ENCODE measurements at places on chromosomes 11 and 22.
A peak's percentile ranks its signal among the peaks of the same experiment; 100 is the strongest.

GRCh38 chr11:30239025-30239424 lies 8.2 kb downstream of the FSHB start:
- DNase-seq: no peak

GRCh38 chr11:1538153-1538552 lies 33.9 kb downstream of the DUSP8 start:
- DNase-seq: no peak

DNA sequence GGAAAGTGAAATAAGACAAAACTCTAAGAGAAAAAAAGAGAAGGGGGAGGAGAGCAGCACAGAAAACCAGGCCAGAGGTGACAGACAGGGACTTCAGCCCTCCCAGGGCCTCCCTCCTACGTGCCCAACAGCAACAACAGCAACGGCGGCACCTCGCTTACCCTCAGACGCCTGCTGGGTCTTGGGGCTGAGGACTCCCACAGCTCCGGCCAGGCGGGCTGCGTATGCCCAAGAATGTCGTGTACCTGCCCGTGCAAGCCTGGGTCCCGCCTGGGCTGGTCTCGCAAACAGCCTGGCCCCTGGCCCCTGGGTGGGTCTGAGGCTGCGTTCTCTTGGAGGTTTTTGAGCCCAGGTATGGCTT lies 30.5 kb downstream of the ARAP1 start:
- no peak for DNase-seq

DNA sequence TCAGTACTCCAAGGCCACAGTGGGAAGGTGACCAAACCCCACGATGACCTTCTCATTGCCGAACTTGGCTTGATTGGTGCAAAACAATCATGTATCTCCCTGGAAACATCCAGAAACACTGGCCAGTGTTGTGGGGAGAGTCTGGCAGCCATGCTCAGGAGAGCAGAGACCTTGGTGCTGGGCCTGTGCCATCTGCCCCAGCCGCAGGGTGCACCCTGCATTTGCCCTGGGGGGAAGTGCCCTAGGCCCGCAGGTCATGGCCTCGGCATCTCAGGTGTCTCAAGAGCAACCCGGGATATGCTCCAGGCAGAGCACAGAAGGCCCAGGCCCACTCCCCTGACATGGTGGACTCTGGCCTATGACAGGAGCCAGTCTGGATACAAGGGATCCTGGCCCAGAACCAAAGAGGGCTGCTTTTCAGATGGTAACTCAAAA lies 23.7 kb downstream of the ARVCF start:
- DNase-seq: no peak

DNA sequence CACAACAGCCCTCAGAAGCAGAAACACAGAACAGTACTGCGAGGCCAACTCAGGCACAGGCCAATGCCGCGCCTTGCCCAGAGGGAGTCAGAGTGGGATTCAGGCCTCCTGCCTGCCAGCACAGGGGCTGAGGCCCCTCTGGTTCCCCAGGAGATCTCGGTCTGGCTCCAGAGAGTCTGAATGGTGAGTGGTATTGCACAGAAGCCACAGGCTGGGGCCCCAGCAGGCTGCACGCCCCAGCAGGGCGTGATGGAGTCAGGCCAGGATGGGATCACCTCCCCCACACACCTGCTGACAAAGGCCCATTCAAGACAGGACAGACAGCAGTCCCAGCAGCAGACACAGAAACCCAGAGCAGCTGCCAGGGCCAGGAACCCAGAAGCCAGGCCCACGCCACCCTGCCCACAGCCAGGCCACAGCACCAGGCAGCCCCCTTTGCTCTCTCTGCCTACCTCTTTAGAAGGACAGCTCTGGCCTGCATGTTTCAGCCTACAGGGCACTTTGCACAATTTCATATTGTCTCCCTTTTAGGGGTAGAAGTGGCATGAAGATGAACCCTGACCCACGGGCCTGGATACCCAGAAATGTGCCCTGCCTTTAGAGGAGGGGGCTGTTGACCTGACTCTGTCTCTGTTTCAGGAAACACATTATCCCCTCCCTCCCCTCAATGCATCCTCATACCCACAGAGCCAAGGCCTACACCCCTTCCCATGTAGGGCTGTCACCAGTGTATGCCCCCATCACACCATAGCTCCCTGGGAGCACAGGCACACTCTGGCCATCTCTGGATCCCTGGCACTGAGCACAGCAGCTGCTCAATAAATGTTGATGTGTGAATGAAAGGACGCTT lies 6.1 kb downstream of the FXYD6 start:
- DNase-seq: no peak

DNA sequence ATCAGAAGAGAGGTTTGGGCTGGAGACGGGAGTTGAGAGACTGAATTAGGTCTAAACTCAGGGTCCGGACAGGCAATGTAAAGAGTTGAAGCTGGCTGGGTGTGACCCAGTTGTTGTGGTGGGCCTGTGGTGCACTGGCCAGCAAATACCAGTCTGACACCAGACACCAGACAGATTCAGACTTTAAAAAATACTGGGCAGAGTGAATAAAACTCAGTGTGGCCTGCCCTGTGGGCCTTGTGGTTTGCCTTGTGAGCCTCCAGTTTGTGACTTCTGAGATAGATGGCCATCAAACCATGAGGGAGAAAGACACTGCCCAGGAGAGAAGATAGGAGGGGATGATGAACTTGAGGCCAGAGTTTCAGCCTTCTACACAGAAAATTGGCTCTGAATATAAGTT lies 25.8 kb downstream of the RCN1 start:
- DNase-seq: no peak

GRCh38 chr11:61172888-61173287 lies 11.7 kb upstream of the VPS37C start:
- DNase-seq: peak; percentile 43

DNA sequence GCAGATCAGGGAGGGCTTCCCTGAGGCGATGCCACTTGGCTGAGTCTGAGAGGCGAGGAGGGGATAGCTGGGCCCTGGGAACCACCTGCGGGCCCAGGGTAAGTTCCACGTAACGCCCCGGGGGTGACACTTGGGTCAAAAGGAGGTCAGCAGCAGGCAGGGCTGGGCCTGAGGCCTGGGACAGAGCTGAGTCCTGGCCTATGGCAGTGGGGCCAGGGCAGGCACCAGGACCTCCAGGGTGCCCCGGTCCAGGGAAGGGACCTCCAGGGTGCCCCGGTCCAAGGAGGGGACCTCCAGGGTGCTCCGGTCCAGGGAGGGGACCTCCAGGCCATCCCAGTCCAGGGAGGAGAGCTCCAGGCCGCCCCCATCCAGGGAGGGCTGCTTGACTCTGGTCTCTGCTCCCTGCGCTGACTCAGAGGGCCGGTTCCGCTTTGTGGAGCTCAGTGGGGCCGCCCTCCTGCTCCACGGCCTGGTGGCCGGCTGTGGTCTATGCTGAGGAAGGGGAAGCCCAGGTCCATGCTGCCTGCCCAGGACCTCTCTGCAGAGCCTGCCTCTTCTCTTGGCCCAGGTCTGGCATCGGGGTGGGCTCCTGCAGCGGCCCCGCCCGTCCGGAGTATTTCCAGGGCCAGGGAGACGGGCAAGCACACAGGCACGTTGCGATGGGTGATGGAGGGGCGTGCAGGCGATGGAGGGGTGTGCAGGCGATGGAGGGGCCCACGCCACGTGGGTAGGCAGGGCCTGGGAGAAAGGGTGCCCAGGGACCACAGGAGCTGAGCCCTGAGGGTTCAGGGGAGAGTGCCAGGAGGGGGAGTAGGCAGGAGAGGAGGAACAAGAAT lies 19.5 kb upstream of the WNT7B start:
- no peak for DNase-seq

DNA sequence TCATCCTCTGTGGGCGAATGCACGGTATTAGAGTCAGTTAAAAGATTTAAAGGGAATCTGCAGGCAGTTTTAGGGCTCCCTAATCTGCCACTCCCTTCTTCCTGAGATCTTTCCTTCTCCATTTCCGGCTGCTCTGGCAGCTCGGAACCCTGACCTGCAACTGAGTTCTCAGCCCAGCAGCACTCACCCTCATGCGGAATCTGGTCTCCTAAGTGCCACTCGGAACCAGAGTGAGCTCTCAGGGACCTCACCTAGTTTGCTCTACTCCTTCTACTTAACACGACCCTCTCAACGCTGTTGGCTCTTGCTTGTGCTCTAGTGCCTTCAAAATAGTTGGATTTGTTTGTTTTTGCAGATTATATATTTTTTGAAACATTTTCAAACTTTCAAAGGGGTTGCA lies 19.3 kb upstream of the IL10RA start:
- DNase-seq: no peak

DNA sequence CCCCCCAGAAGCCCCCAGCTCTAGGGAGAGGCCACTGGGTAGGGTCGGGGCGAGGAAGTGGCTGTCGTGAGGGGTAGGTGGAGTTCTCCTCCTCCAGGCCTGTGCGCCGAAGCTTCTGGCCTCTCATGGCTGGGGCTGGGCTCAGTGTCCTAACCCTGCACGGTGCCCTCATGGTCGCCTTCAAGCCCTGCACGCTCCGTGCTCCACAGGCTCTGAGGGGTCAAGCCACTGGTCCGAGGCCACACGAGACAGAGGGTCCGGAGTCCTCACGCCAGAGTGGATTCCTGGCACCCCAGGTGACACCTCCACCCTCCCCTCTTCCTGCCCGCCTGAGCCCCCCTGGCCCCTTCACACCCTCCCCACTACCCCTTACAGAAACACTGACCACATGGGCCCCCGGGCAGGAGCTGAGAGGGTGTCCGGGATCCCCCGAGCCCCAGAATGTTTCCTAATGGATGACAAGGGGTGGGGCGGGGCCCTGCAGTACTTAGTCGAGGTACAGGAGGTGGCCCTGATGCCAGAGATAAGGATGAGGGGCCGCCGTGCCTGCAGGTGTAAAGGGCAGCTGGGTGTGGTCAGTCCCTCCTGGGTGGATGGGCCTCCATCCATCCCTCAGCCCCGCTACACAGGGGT lies 997 bp upstream of the CDHR5 start:
- no peak for DNase-seq

- no peak for DNase-seq
Measured at GRCh38 chr11:87917111-87917510, 258.1 kb downstream of the RAB38 start.

DNA sequence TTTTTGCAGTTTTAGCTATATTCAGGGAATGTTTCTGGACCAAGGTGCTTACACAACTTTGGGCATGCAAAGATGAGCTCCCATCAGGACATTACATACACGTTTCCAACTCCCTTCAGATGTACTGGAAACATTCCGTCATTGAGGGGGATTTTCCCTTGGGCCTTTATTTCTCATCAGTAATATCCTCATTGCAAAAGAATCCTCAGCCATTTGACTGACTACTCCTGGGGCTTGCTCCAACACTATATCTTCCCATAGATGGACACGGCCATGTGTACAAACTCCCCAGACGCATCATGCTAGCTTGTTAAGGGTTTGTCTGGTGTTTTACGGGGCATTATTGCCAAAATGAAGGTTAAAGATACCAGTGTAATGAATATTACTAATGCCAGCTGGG lies 59.3 kb upstream of the NUP160 start:
- no peak for DNase-seq

DNA sequence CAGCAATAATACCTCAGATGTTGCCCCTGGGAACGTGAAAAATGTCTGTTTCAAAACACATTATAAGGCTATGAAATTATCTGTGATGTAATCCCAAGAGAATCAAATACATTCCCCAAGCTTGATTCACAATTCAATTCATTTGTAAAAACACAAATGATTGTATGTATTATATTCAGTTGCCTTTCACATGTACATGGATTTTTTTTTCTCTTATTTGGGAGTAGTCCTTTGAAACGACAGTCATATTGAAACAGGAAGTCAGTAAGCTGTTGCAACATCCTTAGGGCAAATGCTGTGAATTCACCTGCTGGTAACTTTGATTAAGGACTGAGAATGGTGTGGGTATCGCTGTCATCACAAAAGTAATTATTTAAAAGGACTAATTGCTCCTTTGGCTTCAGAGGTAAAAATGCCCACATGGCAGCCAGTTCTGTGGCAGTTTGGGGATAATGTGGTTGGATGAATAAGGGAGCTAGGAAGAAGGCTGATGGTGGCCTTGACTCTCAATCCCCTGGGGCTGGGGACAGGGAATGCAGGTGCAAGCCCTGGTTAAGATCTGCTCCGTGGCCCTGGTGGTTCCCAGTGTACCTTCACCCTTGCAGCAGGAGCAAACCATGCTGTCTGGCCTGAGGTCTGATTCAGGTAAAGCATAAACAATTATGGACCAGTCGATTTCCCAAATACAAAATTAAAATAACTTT lies 13.2 kb downstream of the EHF start:
- DNase-seq: no peak

DNA sequence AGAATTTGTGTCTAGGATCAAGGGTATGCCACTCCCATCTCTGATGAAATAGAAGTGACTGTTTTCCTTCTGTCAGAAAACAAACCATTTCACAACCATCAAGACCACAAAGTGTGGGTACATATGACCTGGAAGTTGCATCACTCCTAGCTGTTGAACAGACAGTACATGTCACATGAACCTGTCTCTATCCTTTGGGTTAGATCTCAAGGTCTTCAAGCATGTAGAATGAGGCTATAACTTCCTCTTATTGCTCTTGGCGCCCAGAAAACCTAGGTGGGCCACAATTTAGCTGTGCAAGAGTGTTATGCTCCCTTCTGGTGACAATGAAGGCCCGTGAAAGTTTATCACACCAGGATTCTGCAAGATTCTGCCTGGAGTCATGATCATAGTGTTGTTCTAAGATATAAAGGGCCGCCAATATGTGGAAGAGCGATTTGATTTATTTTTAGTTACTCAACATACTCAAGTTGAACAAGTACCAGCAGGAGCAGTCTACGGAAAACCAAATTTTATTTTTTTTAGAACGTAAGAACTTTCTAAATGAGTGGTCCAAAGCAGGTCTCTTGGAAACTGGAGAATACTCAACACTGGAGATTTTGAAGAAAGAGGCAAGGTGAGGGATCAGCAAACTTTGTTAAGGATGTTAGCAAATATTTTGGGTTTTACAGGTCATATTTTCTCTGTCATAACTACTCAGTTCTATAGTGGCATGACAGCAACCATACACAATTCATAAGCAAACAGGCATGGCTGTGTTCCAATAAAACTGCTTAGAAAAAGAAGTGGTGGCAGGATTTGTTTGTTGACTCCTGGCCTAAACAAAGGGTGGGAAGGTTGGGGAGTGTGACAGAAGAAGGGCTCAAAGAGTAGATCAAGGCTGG lies 101.8 kb downstream of the USP35 start:
- DNase-seq: no peak

DNA sequence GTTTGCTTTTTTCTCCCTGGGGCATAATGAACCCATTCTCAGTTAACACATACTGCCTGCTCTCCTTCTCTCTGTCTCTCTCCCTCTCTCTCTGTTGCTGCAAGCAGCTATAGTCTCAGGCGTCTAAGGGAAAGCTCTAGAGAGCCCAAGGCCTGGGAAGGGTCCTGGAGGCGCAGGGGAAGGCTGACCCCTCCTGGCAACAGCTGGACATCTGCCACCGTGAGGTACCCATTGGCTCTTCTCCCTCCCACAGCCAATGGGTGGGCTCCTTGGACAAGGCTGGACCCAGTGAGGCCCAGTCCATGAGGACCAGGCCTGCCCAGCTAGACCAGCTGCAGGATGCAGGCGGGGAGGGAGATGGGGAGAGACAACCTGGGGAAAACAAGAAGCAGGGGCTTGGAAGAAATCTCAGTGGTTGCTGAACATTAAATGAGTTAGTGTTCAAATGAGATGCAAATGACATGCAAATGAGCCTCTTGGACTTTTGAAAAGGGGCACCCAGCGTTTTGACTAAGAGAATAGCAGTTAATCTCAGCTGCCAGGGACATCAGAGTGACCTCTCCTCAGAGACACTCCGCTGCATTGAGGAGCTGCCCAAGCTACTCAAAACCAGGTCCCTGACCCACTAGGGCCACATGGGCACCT lies 349.7 kb downstream of the BUD13 start:
- no peak for DNase-seq

GRCh38 chr11:44139565-44140330 lies 44.3 kb downstream of the EXT2 start:
- no peak for DNase-seq

GRCh38 chr11:112662554-112662953 lies 298.7 kb upstream of the NCAM1 start:
- no peak for DNase-seq

GRCh38 chr11:96267496-96268032 lies 75.4 kb downstream of the MAML2 start:
- no peak for DNase-seq
